Activated naive CD4-positive, alpha-beta T cell (primary cell): ENCODE measurements at places on chromosomes 16 and 17.

- DNase-seq: no peak
Measured at GRCh38 chr17:37045351-37045922, 96.7 kb downstream of the AATF start.

DNA sequence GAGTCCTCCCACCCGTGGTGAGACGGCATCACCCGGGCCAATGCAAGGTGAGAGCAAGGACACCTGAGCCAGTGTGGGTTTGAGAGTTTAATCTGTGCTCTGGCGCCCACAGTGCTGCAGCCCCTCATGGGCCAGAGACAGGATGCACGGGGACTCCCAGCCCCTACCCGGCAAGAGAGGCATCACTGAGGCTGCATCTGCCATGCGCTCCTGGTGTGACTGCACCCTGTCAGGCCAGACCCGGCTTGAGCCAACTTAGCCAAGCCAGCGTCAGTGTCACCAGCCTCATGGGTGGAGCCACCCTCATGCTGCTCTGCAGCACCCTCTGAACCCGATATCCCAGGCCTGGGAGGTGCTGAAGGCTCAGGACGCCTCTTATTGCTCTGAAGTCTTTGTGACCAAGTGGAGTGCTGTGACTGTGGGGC is 1.3 kb upstream of the BRICD5 start:
- DNase-seq: no peak

GRCh38 chr16:57643147-57643874 is 14.9 kb downstream of the ADGRG1 start:
- DNase-seq: no peak

- no peak for DNase-seq
Measured at GRCh38 chr16:69618307-69618706, 52.5 kb downstream of the NFAT5 start.

GRCh38 chr16:2963723-2964474 is at the start of gene KREMEN2:
KREMEN2 (plus strand) TSS chr16:2964275; CDS start chr16:2964521, 246 bp downstream.
- DNase-seq: no peak

- no peak for DNase-seq
Measured at GRCh38 chr17:11138023-11138422, 103.0 kb upstream of the SHISA6 start.

DNA sequence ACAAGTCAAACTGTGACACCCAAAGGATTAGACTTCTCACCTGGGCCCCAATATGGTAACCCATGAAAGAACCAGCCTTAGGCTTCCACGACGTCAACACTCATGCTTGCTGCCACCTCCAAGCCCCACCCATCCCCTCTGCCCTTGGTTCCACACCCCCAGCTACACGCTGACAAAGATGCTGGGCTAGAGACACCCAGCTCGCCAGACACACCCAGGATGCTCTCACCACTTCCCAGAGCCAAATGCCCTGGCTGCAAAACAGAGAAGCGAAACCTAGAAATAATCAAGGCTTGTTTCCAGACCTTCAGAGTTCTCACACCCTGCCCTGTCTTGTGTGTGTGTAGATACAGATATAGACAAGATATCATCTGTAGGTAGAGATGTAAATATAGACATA is 26.0 kb upstream of the ADCY9 start:
- no peak for DNase-seq

DNA sequence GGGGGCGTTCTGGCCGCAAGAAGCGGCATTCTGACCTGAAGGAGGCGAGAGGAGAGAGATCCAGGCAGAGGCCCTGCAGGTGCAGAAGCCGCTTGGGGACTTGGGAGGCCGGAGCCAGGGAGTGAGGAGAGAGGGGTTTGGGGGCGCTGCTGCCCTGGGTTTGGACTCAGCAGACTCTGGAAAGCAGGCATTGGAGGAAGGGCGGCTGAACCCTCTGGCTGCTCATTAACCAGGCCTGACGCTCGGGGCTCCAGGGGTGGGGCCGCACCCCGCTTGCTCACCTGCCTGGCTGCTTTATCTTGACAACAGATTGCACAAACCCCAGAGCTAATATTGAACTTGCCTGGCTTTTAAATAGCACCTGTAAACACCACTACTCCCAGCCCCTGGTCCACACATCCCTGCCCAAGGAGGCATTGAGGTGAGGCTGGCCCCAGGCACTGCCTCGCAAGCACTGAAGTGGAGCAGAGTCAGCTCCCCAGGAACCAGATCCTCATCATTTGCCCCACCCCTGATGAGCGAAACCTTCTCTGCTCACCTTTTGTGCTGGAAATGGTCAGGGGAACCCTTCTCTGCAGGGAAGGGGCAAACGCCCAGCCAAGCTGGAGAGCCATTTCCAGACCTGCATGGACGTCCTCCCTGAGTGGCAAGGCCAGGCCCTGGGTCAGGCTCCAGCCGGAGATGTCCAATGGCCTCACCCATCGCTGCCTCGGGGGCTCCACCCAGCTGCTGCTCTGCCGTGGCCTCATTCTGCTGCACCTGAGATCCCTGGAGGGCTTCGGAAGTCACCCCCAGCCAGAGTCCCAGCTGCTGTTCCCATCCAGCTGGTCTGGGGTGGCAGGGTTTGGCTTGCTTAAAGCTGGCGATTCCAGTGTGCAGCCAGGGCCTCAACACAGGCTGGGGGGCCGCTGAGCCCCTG is 190.2 kb upstream of the GSE1 start:
- DNase-seq: no peak

GRCh38 chr17:80631142-80632045 is 86.8 kb downstream of the RPTOR start:
- no peak for DNase-seq

DNA sequence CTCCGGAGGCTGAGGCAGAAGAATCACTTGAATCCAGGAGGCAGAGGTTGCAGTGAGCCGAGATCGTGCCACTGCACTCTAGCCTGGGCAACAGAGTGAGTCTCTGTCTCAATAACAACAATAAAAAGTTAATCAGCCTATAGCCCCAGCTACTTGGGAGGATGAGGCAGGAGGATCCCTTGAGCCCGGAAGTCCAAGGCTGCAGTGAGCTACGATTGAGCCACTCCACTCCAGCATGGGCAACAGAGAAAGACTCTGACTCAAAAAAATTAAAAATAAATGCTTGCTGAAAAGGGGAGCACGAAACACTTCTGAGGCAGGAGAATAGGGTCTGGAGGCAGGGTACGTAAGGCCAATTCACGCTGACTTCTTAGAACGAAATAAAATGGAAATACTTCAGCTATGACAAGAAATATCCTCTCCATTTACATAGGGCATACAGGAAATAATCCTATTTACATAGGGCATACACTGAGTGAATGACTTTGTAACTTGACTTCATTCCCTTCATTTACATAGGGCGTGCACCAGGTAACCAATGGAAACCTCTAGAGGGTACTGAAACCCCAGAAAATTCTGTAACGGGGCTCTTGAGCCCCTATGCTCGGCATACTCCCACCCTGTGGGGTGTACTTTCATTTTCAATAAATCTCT is 3.2 kb upstream of the PRPSAP1 start:
- DNase-seq: no peak

GRCh38 chr16:80526418-80527061 is 14.3 kb upstream of the DYNLRB2 start:
- DNase-seq: no peak

DNA sequence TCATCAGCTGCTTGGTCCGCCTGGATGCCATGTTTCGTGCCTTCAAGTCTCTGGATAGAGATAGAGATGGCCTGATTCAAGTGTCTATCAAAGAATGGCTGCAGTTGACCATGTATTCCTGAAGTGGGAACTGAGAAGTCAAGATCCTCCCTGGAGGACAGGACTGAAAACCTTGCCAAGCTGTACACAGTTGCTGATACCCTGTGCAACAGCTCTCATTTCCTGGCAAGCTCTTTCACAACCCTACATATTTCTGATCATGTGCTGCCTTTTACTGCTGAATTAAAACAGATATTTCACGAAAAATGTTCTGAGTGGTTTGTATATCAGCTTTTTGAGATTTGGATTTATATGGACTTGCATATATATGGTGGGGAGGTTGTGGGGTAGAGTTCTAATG is 898 bp downstream of the CAPNS2 start:
- DNase-seq: no peak

DNA sequence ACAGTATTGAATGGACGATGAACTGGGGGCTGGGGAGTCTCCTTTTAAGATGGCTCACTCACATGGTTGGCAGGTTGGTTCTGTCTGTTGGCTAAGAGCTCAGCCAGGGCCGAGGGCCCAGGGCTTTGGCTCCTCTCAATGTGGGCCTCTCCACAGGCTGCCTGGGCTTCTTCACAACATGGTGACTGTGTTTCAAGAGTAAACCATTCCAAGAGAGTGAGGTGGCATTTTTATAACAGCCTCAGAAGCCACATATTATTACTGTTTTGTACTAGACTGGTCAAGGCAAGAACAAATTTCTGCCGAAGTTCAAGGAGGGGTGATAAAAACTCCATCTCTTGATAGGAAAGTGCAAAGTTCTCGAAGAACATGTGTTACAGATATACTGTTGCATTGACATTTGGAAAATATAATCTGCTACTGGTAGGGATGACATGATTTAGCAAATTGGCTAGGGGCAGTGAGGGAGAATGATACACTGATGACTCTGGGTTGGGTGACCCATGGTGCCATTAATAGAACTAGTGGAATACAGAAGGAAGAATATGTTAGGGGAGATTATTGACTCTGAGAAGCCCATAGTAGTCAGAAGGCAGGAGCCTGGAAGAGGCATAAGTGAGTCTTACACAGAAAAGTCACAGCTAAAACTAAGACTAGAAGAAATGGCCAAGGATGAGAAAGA is 13.7 kb downstream of the KRABD2 start:
- no peak for DNase-seq

DNA sequence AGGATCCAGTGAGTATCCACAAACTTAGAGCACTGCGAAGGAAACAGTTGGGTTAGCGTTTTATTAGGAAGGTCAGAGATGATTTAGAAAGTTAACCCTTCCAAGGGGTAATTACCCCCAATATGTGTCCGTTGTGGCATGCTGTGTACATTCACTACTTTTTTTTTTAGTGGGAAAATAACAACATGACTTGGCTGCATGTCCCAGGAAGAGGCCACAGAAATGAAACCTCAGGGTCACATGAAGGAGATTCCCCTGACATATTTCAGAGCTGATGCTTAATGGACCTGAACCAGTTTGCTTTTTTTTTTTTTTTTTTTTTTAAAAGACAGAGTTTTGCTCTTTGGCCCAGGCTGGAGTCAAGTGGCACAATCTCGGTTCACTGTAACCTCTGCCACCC is 167.5 kb downstream of the PRKCA start:
- no peak for DNase-seq

DNA sequence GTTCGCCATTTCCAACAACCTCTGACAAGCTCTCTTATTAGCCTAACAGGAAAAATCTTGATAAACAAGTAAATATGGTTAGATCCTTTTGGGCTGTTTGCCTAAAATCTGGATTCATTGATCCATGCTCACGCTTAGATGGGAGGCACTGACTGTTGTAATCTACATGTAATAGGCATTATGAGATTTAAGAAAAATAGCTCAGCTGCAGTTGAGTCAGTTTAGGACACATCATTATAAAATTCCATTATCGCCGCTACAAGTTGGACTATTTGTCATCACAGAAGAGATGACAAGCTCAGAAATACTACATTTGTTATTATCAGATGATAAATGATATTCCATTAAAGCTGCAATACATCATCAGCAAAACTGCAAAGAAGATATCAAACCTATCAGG is 524.0 kb downstream of the TOX3 start:
- DNase-seq: no peak

GRCh38 chr17:78966910-78967600 is 12.7 kb downstream of the LGALS3BP start:
- DNase-seq: no peak

DNA sequence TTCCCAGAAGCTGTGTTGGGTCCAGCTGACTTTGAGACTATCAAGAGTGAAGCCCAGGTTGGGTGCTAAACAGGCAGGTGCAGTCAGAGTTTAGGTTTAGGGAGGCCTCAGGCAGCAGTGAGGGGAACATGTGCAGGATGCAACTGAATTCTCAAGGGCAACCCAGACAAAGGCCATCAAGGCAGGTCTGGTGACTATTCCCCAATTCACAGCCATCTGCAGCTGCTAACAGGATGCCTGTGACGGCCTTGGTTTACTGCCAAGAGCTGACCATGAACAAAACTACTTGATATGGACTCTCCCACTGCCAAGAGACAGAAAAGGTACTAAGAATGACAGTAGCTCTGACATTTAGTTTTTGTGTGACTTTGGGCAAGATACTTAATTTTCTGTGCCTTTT is 45.2 kb upstream of the BCAR1 start:
- DNase-seq: no peak
